ENCODE measurements at places on chromosomes 12 and 14. TPM values are rescaled to one million over a fixed set of nuclear protein-coding genes. Genes with fewer than 3 reads are reported as not detected.

GRCh38 chr14:94880106-94880505 lies 110.2 kb upstream of the GSC start:
- DNase-seq, result no peak
- H3K4me1 ChIP-seq, result no peaks in the 10 kb centered on the region
- no peak overlapping the region for H3K27ac ChIP-seq
- H3K36me3 ChIP-seq, result no peaks in the 10 kb centered on the region
- H3K4me3 ChIP-seq, result no peak overlapping the region
- peaks cover 10% of the 10 kb centered on the region for H3K27me3 ChIP-seq

Gene HOXC11
- not detected for total RNA-seq

Gene INSM2
- total RNA-seq, result not detected

DNA sequence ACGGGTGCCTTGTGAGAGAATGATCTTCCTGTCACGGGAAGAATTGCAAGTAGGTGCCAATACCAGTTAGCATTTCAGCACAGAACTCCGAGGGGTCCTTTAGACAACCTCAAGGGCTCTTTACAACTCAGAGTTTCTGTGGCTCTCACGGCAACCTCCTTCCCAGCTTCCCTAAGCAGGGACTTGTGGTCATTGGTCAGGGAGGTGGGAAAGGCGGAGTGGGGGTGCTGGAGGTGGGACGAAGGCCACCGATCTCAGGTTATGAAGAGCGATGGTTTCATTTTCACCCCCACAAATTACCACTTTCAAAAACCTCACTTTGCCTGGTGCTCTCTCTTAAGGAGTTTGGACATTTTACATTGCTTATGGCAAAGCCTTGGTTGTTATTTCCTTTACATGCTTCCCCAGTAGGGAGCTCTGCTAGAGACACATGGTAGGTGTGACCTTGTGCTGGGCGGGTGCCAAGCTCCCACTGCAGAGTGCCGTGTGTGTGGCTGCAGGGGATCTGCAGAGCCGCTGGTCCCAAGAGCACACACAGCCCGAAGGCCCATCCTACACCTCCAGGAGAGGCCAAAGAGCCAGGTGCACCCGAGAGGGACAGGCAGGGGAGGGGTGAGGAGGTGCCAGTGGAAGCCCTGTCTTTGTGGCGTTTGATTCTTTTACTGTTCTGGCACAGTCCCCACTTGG lies 21.4 kb downstream of the BCL2L14 start:
- no peaks in the 10 kb centered on the region for H3K36me3 ChIP-seq
- no peak for DNase-seq
- no peaks in the 10 kb centered on the region for H3K27me3 ChIP-seq
- H3K4me1 ChIP-seq, result peaks cover 26% of the 10 kb centered on the region
- no peak overlapping the region for H3K27ac ChIP-seq

Gene CHMP4A
- total RNA-seq, result 41.9 TPM

Gene KRT6C
- total RNA-seq, result not detected

DNA sequence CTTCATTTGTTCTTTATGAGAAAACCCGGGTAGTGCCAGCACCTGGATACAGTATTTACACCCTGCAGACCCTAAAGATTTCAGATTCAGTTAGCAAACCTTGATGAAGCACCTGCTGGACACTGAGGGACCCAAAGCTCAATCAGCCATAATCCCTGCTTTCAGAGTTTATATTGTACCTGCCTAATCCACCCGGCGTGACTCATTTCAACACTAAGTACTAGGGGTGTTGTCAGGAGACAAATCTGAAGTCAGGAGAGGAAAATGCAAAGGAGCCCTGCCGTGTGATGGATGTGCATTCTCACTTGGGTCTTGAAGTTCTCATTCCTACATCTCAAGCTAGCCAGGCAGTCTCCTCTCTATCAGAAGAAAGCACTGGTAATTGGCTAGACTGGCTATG lies 176.7 kb upstream of the BCL2L14 start:
- DNase-seq, result no peak
- H3K36me3 ChIP-seq, result peaks cover 46% of the 10 kb centered on the region
- H3K4me1 ChIP-seq, result peaks cover 11% of the 10 kb centered on the region
- no peak overlapping the region for H3K27ac ChIP-seq
- no peak overlapping the region for H3K4me3 ChIP-seq

DNA sequence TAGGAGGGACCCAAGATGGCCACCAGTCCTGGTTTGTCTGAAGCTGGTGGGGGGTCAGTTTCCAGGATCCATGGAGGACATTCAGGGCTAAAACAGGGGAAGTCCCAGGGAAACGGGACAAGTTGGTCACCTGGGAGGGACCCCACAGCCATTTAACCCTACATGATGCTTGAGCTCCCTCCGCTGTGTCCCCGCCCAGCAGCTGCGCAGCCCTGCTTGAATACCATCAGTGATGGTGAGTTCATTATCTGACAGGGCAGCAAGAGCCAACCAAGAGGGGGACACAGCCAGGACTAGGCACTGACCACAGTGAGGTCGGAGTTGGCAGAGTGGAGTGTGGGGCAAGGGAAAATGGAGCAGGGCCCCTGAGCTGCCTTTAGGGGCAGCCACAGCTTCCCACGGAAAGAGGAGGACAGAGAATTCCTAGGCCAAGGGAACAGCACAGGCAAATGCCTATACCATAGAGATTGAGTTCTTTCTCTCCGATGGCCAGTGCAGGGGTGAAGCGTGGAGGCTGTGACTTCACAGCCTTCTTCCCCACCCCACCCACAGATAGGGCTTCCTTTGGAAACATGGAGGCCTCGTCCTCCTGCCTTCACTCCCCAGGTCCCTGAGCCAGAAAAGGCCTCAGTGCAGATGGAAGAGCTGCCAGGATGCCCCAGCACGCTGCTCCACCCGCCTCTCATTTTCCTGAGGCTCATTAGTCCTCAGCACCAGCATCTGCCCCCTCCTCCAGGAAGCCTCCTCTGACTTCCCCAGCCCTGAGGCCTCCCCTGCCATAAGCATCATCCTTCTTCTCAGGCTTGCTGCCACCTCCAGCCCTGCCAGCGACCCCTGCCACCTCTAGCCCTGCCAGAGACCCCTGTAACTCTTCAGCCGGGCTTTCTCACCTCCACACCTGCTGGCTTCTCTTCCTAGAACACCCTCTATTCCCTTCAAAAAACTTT lies 51.4 kb downstream of the CYP46A1 start:
- H3K27ac ChIP-seq, result peak overlapping the region; percentile 76
- DNase-seq, result peak; percentile 24
- H3K4me1 ChIP-seq, result peaks cover 66% of the 10 kb centered on the region
- peaks cover 6% of the 10 kb centered on the region for H3K27me3 ChIP-seq
- H3K36me3 ChIP-seq, result no peaks in the 10 kb centered on the region

- H3K27me3 ChIP-seq, result no peaks in the 10 kb centered on the region
- H3K4me1 ChIP-seq, result peaks cover 4% of the 10 kb centered on the region
These were observed 258.6 kb downstream of the IPO8 start for GRCh38 chr12:30437044-30437443.

Gene FOXG1
- total RNA-seq, result not detected

Gene HELB
- total RNA-seq, result 6.4 TPM

DNA sequence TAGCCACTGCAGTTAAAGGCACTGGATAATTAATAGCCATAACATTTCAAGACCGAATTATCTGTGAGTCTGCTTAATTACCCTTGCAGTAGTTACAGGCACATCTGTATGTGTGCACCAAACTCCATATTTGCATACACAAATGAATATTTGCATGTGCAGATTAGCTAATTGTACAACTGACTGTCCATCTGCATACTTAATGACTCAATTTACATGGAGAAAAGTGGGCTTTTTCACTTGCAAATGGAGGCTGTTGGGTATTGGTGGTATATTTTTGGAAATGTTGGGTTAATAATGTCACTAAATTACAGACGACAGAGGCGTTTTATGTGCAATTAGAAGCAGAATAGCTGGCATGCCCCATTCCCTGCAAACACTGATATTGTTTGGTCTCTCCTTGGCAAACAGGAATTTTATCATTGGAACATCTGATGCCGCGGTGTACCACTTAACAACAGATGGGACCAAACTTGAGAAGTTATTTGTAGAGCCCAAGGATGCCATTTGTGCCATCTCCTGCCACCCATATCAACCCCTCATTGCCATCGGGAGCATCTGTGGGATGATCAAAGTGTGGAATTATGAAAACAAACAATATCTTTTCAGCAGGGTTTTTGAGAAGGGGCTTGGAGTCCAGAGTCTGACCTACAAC lies 39.6 kb downstream of the CFAP251 start:
- no peaks in the 10 kb centered on the region for H3K36me3 ChIP-seq
- peaks cover 3% of the 10 kb centered on the region for H3K27me3 ChIP-seq
- H3K27ac ChIP-seq, result no peak overlapping the region
- no peak overlapping the region for H3K4me3 ChIP-seq
- no peaks in the 10 kb centered on the region for H3K4me1 ChIP-seq

DNA sequence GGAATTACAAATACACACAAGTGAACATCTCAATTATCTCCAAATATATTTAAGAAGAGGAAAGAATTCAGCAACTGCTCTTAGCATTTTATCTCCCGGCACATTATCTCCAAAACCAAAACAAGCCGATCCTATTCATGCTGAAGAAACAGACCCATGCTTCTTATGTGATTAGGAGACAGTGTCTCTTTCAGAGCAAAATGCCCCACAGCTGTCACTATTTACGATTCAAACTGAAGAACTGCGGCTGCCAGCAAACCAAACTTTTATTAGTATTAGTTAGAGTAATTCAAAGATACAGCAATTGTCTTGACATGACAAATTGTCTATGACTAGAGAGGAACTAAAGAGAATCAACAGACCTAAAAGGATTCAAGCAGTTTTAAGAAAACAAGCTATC lies 79.4 kb downstream of the SETD3 start:
- peaks cover 80% of the 10 kb centered on the region for H3K36me3 ChIP-seq
- H3K4me3 ChIP-seq, result no peak overlapping the region
- no peak overlapping the region for H3K27ac ChIP-seq
- no peak for DNase-seq
- H3K4me1 ChIP-seq, result no peaks in the 10 kb centered on the region
- no peaks in the 10 kb centered on the region for H3K27me3 ChIP-seq

DNA sequence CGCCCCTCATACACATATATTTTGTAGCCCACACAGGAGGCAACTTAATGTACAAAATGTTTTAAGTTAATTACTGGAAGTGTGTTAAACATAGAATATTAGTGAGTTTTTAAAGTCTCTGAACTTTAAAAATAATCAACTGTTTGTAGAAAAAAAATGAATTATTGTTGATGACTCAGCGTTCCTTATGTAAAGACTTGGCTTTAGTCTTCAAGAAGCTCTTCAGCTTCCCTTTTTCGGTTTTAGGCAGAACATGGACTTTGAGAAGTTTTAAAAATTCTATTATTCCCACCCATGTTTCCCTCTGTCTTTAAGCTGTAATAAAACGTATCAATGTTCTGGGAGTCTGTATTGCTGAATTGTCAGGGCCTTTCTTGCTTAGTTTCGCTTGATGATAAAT lies 269.5 kb downstream of the FBXL14 start:
- no peak for DNase-seq
- H3K4me1 ChIP-seq, result peaks cover 9% of the 10 kb centered on the region
- H3K27ac ChIP-seq, result no peak overlapping the region
- no peaks in the 10 kb centered on the region for H3K36me3 ChIP-seq

Gene TAS2R7
- total RNA-seq, result not detected
